ENCODE measurements at places on chromosomes 7 and 10. TPM values are rescaled to one million over a fixed set of nuclear protein-coding genes. Genes with fewer than 3 reads are reported as not detected.

DNA sequence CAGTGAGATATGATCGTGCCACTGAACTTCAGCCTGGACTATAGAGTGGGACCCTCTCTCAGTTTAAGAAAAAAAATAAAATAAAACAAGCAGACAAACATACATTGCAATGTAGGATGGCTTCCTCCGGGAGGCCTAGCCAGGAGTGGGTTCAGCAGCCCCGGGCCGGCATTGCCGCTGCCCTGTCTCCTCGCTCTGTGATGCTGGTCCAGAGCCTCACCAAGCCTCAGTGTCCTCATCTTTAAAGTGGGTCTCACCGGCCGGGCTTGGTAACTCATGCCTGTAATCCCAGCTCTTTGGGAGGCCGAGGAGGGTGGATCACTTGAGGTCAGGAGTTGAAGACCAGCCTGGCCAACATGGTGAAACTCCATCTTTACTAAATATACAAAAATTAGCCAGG is 71.6 kb downstream of the PTPRE start:
- no peaks in the 10 kb centered on the region for H3K27me3 ChIP-seq
- DNase-seq: no peak
- H3K36me3 ChIP-seq: no peaks in the 10 kb centered on the region
- peaks cover 9% of the 10 kb centered on the region for H3K4me1 ChIP-seq

Gene TNPO3
- total RNA-seq: 18.7 TPM

DNA sequence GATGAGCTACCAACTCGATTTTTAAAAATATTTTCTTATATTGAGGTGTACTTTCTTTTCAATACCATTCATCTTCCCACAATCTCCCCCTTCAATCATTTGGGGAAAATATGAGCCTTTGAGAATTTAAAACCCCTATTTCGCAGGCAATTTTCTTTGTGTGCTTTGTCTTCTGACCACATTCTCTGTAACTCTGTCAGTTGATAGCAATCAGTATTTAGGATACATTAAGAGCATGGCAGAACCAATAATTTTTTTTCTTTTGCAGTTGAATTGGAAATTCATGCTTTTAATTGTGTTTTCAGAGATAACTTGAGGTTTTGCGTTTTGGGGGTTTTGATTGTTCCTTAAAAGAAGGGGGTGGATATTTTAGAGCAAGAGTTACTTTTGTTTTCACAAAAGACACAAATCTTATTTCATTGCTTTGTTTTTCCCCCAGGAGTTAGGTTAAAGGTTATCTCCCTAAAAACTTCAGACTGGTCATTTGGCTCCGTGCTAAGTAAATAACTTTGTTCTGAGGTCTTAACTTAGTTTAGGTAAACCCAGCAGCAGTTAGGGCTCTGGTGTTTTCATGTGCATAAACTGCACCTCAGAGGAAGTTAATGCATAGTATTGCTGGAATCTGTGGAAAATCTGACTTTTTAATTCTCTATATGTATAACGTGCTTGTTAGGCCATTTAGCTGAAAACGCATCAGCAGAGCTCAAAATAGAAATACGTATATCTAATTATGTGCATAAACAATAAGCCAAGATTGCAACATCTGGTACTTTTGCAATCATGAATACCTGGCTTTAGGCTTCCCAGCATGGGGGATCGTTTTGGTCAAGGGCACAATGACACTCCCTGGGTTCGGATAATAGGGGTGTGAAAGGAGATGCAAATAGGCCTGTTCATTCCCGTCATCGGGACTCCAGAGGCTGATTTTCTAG is 676.4 kb upstream of the ANKRD30A start:
- H3K4me1 ChIP-seq: no peaks in the 10 kb centered on the region
- no peak overlapping the region for H3K4me3 ChIP-seq
- DNase-seq: no peak
- H3K27ac ChIP-seq: no peak overlapping the region
- no peaks in the 10 kb centered on the region for H3K27me3 ChIP-seq
- H3K36me3 ChIP-seq: no peaks in the 10 kb centered on the region

Gene PRKCQ
- total RNA-seq: 43.4 TPM

Gene SEMA3C
- total RNA-seq: 0.08 TPM

Gene MARCHF5
- total RNA-seq: 36.1 TPM

Gene KLF14
- not detected for total RNA-seq

GRCh38 chr10:89670926-89671325 is 25.9 kb upstream of the PANK1 start:
- no peak overlapping the region for H3K4me3 ChIP-seq
- no peak overlapping the region for H3K27ac ChIP-seq
- no peaks in the 10 kb centered on the region for H3K36me3 ChIP-seq
- H3K4me1 ChIP-seq: no peaks in the 10 kb centered on the region
- no peak for DNase-seq

- no peaks in the 10 kb centered on the region for H3K36me3 ChIP-seq
- no peak overlapping the region for H3K4me3 ChIP-seq
- peak; percentile 35 for DNase-seq
- H3K27ac ChIP-seq: no peak overlapping the region
- H3K4me1 ChIP-seq: peaks cover 13% of the 10 kb centered on the region
Observed at GRCh38 chr7:157854066-157854891, 517.5 kb downstream of the DNAJB6 start.

DNA sequence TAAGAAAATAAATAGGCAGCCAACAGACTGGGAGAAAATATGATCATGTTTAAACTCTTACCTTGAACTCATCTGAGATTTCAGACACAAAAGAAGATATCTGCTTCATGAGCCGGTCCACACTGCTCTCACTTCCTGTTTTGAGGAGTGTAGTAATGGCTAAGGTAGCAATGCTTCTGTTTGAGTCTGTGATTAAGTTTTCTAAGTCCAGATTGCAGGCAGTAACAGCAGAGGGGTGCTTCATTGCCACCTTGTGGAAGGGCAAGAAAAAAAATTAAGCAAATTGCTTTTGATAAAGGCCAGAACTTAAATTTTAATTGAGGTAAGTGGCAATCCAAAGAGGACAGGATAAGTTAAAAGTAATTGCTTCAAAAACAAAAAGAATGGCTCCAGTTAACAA is 69.1 kb downstream of the MEST start:
- DNase-seq: no peak
- H3K4me3 ChIP-seq: no peak overlapping the region
- H3K4me1 ChIP-seq: no peaks in the 10 kb centered on the region

DNA sequence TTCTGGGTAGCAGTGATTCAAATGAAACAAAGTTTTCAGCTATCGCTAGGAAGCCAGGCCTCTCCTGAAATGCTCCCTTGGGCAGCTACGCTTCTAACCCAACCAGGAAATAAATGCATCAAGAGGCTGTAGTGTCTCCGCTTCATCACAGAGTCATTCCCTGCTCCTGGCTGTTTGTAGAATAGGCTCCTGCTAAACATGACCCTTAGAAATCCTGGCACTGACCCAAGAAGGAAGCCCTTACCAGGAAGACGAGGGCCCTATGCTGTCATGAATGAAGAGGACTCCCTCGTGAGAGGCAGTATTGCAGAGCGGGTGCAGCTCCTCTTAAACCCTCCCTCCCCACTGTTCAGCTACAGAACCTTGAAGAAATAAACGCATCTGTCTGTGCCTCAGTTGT is 48.3 kb downstream of the NOD1 start:
- no peak overlapping the region for H3K4me3 ChIP-seq
- no peaks in the 10 kb centered on the region for H3K4me1 ChIP-seq
- H3K36me3 ChIP-seq: peaks cover 42% of the 10 kb centered on the region
- H3K27ac ChIP-seq: no peak overlapping the region
- no peak for DNase-seq
- no peaks in the 10 kb centered on the region for H3K27me3 ChIP-seq

GRCh38 chr10:103278862-103279298 is 1.9 kb downstream of the INA start:
- H3K27ac ChIP-seq: no peak overlapping the region
- peak; percentile 21 for DNase-seq
- peaks cover 55% of the 10 kb centered on the region for H3K27me3 ChIP-seq
- H3K36me3 ChIP-seq: no peaks in the 10 kb centered on the region

Gene COL28A1
- not detected for total RNA-seq

Gene NEUROG3
- total RNA-seq: not detected

GRCh38 chr10:24344695-24345463 is 135.9 kb downstream of the KIAA1217 start:
- H3K27ac ChIP-seq: no peak overlapping the region
- no peak for DNase-seq
- no peak overlapping the region for H3K4me3 ChIP-seq
- no peaks in the 10 kb centered on the region for H3K27me3 ChIP-seq

- no peaks in the 10 kb centered on the region for H3K36me3 ChIP-seq
- no peak for DNase-seq
- H3K27ac ChIP-seq: no peak overlapping the region
- peaks cover 16% of the 10 kb centered on the region for H3K4me1 ChIP-seq
- no peak overlapping the region for H3K4me3 ChIP-seq
Observed at GRCh38 chr10:49397036-49397999, 1.4 kb upstream of the DRGX start.

Gene FAM25G
- total RNA-seq: not detected

DNA sequence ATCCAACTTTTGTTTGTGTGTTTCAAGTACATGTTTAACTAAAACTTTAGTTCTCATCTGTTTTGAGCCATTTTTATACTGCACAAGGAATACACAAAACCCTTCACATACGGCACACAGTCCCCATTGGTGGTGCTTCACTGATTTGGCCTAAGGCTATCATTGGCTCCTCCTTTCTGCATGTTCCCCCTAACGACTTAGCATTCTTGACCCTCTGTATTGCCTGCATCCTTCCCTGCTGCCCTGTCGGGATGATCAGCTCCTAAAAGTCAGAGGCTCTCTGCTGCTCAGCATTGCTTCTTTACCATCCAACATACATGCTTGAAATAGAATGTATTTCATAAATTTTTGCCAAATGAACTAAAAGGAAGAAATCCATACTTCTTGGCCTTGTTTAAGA is 111.4 kb upstream of the ABCB5 start:
- no peaks in the 10 kb centered on the region for H3K36me3 ChIP-seq
- H3K4me1 ChIP-seq: no peaks in the 10 kb centered on the region
- H3K27me3 ChIP-seq: no peaks in the 10 kb centered on the region
- H3K4me3 ChIP-seq: no peak overlapping the region
- no peak for DNase-seq

GRCh38 chr7:121473645-121474300 is 77.7 kb upstream of the FAM3C start:
- H3K27me3 ChIP-seq: no peaks in the 10 kb centered on the region
- no peaks in the 10 kb centered on the region for H3K4me1 ChIP-seq
- DNase-seq: no peak
- no peaks in the 10 kb centered on the region for H3K36me3 ChIP-seq

Gene COG5
- 44.5 TPM for total RNA-seq

- no peaks in the 10 kb centered on the region for H3K27me3 ChIP-seq
- H3K36me3 ChIP-seq: peaks cover 4% of the 10 kb centered on the region
- no peak overlapping the region for H3K27ac ChIP-seq
- no peaks in the 10 kb centered on the region for H3K4me1 ChIP-seq
- H3K4me3 ChIP-seq: no peak overlapping the region
Observed at GRCh38 chr10:32004161-32004591, 52.0 kb downstream of the KIF5B start.

Gene DKK1
- total RNA-seq: not detected

- H3K27me3 ChIP-seq: no peaks in the 10 kb centered on the region
- H3K4me1 ChIP-seq: no peaks in the 10 kb centered on the region
- no peak overlapping the region for H3K27ac ChIP-seq
- no peaks in the 10 kb centered on the region for H3K36me3 ChIP-seq
Observed at GRCh38 chr7:70630818-70631457, 501.0 kb upstream of the GALNT17 start.

GRCh38 chr10:79586933-79587332 is 23.8 kb upstream of the SFTPA1 start:
- no peaks in the 10 kb centered on the region for H3K36me3 ChIP-seq
- H3K27me3 ChIP-seq: peaks cover 3% of the 10 kb centered on the region
- H3K27ac ChIP-seq: no peak overlapping the region
- no peaks in the 10 kb centered on the region for H3K4me1 ChIP-seq

- no peaks in the 10 kb centered on the region for H3K4me1 ChIP-seq
- no peaks in the 10 kb centered on the region for H3K36me3 ChIP-seq
- no peak overlapping the region for H3K4me3 ChIP-seq
- DNase-seq: no peak
- H3K27ac ChIP-seq: no peak overlapping the region
Observed at GRCh38 chr10:52951824-52952223, 179.2 kb upstream of the MBL2 start.

- no peaks in the 10 kb centered on the region for H3K27me3 ChIP-seq
- H3K27ac ChIP-seq: no peak overlapping the region
- H3K4me1 ChIP-seq: no peaks in the 10 kb centered on the region
- H3K36me3 ChIP-seq: no peaks in the 10 kb centered on the region
Observed at GRCh38 chr7:28619256-28619655, 206.9 kb downstream of the CREB5 start.

DNA sequence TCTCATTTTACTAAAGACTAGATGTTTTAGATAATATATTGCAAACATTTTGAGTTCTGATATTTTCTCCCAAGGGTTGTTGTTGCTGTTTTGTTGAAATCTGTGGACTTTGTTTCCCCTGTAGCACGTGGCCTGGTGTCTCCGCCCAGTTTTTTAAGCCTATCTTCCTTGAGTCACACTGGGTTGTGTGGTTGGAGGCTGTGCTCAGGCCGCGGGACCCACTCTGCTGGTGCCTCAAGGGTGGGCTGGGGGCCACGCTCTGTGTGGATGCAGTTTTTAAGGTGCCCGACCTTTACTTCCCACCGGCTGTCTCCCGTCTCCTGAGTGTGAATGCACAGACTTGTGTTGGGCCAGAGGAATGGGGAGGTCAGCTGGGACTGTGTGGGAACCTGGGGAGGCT is 4.2 kb upstream of the PRAP1 start:
- peaks cover 33% of the 10 kb centered on the region for H3K27me3 ChIP-seq
- no peak overlapping the region for H3K27ac ChIP-seq
- no peaks in the 10 kb centered on the region for H3K36me3 ChIP-seq
- no peak for DNase-seq

DNA sequence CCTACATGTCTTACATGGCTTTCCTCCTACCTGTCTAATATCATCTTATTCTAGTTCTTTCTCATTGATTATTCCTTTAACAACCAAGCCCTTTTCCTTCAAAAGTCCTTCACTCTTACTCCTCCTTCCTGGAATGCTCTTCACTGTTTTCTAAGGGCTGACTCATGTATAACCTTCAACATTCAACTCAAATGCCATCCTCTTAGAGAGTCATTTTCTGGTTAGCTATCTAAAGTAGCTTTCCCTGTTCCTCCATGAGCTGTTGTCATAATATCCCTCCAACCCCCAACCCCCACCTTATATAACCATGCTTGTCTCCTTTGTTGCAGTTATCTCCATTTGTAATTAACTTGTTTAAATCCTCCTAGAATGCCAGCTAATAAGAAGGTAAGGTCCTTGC is 286.8 kb downstream of the ADK start:
- no peaks in the 10 kb centered on the region for H3K27me3 ChIP-seq
- no peak overlapping the region for H3K27ac ChIP-seq
- H3K4me3 ChIP-seq: no peak overlapping the region
- no peaks in the 10 kb centered on the region for H3K4me1 ChIP-seq
- no peak for DNase-seq

Data from CD4-positive, alpha-beta T cell (primary cell).